NCI-H1092 (cell line): ENCODE measurements at places on chromosomes 11 and 22.

GRCh38 chr11:92897487-92897886 lies 72.0 kb upstream of the MTNR1B start:
- DNase-seq: no peak

DNA sequence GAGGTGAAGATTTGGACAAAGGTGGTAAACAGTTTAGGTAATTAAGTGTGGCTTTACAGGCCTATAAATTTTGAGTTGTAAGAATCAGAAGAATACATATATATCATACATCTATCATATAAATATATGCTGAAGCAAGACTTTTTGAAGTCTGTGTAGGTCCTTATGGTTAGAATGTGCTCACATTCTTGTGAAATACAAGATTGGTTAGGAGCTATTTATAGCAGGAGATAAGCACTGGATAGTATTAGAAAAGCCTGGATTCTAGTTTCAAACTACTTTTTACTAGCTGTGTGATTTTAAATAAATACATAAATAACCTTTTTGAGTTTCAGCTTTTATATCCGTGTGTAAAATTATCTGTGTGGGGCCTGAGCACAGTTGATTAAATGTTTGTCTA lies 42.3 kb downstream of the ANKRD42 start:
- no peak for DNase-seq

GRCh38 chr11:125070699-125071254 lies 7.7 kb downstream of the SLC37A2 start:
- no peak for DNase-seq

GRCh38 chr11:93869830-93870229 lies 19.4 kb upstream of the VSTM5 start:
- no peak for DNase-seq

DNA sequence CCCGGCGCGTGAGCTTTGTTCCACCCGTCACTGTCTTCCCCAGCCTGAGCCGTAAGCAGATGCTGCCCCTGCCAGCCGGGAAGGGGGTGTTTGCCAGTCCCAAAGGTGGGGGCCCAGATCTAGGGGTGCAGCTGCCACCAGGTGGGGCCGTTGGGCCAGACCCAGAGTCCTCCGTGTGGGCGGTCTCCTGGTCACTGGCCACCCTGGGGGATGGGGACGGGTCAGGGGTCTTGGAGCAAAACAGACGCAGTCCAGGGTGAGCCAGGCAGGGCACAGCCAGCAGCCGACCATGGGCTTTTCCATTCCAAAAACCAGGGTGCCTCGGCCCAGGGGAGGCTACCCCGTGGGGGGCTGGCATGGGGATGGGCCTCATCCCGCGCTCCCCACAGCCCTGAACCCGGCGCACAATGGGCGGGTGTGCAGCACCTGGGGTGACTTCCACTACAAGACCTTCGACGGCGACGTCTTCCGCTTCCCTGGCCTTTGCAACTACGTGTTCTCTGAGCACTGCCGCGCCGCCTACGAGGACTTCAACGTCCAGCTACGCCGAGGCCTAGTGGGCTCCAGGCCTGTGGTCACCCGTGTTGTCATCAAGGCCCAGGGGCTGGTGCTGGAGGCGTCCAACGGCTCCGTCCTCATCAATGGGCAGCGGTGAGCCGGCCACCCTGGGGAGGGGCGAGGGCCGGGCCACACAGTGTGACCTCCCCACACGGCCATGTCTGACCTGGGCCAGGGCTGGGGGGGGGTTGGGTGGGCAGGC lies 3.5 kb downstream of the MUC5B start:
- DNase-seq: no peak

DNA sequence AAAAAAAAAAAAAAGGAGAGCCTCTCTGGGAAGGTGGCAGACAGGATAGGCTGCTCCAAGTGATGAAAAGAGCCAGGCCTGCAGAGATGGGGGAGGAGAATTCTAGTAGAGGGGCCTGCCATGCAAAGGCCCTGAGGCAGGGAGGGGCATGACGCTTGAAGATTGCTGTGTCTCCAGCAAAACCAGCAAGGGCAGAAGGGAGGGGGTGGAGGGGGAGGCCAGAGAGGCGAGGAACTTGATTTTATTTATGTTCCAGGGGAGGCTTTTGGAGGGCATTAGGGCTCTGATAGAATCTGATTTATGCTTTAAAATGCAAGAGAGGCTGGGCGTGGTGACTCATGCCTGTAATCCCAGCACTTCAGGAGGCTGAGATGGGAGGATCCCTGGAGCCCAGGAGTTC lies 16.7 kb upstream of the PACSIN2 start:
- DNase-seq: no peak

DNA sequence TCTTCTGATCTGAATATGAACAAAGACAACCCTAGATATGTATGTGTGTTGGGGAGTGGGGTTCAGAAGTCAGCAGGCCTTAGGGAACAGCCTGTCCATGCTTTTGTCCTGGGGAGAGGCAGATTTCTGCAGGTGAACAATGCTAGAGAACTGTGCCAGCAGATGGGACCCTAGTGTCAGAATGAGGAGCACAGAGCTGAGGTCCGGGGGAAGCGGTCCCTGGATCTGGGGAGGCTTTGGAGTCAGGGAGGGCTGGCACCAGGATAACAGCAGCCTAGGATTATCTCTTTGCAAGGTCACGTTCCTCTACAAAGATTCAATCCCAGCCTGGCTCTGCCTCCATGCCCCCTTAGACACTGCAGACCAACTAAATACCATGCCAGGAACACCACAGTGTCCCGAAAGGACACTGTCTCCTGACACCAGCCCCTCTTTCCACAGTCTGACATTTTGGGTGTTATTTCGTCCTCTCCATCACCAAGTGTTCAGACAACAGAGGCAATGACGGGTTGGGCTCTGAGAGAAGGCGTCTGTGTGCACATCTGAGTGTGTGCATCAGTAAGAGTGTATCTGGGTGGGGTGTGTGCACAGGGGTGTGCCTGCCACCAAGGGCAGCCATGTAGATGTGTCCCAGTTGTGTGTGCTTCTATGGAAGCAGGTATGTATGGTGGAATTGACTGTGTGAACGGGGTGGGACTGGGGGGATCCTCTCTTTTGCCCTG lies 43.5 kb downstream of the EIF3F start:
- no peak for DNase-seq

GRCh38 chr11:27404427-27404826 lies 41.4 kb upstream of the CCDC34 start:
- DNase-seq: no peak

DNA sequence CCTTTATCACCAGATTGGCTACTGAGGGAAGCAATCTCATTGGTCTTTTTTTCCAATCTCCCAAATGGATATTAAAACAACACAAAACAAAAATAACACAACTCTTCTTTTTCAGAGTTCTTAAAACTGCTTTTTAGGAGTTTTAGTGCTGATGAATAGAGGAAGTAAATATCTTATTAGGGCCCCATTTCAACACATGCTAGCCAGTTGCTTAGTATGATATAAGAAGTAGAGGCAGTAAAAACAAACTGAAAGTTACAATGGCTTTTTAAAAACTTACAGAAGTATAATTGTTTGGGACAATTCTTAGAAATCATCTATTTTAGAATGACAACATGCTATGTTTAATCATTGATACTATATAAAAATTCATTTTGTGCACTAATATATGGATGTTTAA lies 3.4 kb downstream of the C11orf71 start:
- no peak for DNase-seq

GRCh38 chr11:30089921-30090320 lies 73.1 kb upstream of the KCNA4 start:
- DNase-seq: no peak

- DNase-seq: no peak
Measured at GRCh38 chr22:17303441-17303839, 65.8 kb upstream of the CECR2 start.

DNA sequence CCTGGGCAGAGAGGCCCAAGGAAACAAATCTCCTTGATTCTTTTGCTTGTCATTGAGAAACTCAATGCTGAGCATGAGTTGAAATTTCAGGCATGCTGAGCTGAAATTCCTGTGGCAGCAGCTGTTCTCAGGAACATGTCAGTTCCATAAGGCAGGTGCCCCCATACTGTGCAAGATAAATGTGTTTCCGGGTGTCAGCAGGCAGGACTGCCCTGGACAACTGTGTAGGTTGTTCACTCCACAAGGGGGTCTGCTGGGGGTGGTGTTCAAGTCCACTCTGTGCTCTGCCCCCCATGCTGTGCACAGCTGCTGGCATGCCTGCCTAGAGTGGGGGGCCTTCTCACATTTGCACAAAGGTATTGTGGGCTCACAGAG lies 133.7 kb downstream of the CTTN start:
- DNase-seq: no peak

- no peak for DNase-seq
Measured at GRCh38 chr11:89355646-89356045, 135.5 kb downstream of the NOX4 start.
